ENCODE measurements at places on chromosomes 7 and 10.

DNA sequence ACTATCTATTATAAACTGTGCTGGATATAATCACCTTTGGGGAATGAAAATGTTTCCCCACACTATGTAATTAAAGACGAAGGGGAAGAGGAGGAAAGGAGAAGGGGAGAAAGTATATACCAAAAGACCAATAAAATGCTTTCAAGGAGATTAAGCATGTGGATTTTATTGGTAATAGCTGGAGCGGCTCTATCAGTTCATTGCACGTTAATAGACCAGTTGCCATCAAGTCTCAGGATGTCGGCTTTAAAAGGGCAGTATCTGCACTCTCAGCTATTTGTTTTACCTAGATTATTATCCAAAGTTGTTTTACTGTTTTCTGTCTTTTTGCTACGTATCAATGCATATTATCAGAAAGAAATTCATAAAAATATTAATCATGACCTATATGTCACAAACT lies 9.0 kb downstream of the ETV1 start:
- no peak for DNase-seq

DNA sequence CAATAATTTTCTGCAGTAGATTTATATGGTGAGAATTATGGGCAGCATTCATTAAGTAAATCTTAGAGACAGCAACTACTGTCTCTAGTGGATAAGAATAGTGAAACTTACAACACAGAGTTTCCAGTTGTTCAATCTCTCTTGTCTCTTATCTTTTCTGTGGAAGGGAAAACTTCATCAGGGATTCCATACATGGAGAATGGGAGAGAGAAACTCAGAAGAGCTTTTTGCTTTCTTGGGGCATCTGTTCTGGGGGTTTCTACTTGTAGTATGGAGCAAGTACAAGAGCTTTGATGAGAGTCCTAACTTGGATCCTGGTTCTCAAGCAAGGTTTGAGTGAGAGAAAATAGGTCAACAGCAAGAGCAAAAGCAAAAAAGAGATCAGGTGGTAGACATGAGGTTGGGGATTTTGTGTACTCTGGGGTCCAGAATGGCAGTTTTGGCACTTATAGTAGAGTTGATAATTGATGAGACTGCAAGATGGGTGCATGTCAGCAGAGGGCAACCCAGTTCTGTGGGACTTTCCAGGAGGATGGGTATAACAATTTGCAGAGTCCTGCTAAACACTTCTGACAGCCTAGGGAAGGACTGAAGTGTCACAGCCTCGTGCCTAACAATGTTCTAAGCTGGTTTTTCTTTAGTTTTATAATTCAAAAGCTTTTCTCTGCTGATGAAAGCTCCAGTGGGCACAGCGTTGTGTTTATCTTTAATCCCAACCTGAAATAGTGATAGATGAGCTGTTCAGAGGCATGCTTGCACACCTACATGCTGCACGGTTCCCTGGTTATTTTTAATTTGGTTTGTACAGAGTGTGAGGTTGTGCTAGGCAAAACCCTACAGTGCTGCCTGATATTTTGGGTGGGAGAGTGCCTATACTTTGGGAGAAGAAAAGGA lies 32.0 kb upstream of the STRIP2 start:
- peak; percentile 61 for DNase-seq

GRCh38 chr10:23448802-23449570 lies 10.1 kb downstream of the OTUD1 start:
- peak; percentile 47 for DNase-seq

DNA sequence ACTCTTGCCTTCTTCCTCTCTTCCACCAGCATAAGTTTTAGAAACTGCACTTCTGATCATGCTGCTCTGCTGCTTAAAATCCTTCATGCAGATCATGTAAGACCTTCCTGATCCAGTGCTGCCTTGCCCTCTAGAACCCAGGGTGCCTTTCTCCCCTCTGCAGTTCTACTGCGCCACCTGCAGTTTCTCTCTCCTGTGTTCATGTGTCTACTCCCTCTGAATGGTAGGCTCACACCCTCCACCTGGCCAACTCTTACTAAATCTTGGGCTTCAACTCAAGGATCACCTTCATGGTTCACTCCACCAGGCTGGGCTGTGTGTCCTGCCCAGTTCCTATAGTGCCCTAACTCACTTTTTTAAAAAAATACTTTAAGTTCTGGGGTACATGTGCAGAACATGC lies 174.6 kb upstream of the ITGB1 start:
- DNase-seq, result peak; percentile 50
